ENCODE measurements at places on chromosomes 6 and 20. TPM values are rescaled to one million over a fixed set of nuclear protein-coding genes. Genes with fewer than 3 reads are reported as not detected.

- H3K36me3 ChIP-seq = no peaks in the 10 kb centered on the region
- H3K27me3 ChIP-seq = no peaks in the 10 kb centered on the region
- no peak for DNase-seq
- H3K4me3 ChIP-seq = no peak overlapping the region
- no peak overlapping the region for H3K27ac ChIP-seq
Observed at GRCh38 chr6:14055541-14055940, 62.0 kb upstream of the CD83 start.

DNA sequence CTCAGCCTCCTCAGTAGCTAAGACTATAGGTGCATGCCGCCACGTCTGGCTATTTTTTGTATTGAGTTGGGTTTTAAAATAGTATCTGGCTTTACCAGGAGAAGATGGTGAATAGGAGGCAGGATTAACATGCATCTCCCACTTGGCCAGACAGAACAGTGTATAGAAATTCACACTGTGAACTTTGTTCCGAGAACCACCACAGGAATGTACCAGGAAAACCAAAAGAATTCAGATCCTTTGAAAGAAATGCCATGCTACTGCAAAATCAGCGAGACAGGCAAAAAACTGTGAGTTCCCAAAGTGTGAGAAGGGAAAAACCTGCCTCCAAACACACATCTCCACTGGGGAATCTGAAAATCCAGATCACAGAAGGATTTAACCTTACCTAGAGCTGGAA is 327.6 kb downstream of the NKAIN2 start:
- H3K27ac ChIP-seq = no peak overlapping the region
- no peaks in the 10 kb centered on the region for H3K27me3 ChIP-seq
- no peak overlapping the region for H3K4me3 ChIP-seq
- no peaks in the 10 kb centered on the region for H3K36me3 ChIP-seq
- no peak for DNase-seq

GRCh38 chr6:147941143-147941542 is 401.5 kb upstream of the SASH1 start:
- no peak overlapping the region for H3K4me3 ChIP-seq
- H3K4me1 ChIP-seq = no peaks in the 10 kb centered on the region
- H3K27ac ChIP-seq = no peak overlapping the region
- H3K27me3 ChIP-seq = no peaks in the 10 kb centered on the region

- no peaks in the 10 kb centered on the region for H3K4me1 ChIP-seq
- H3K27ac ChIP-seq = no peak overlapping the region
- no peak overlapping the region for H3K4me3 ChIP-seq
- no peaks in the 10 kb centered on the region for H3K36me3 ChIP-seq
Observed at GRCh38 chr6:169851641-169852503, 100.5 kb downstream of the ERMARD start.

- H3K36me3 ChIP-seq = no peaks in the 10 kb centered on the region
- H3K4me3 ChIP-seq = no peak overlapping the region
- DNase-seq = peak; percentile 66
- H3K4me1 ChIP-seq = peaks cover 32% of the 10 kb centered on the region
- no peaks in the 10 kb centered on the region for H3K27me3 ChIP-seq
Observed at GRCh38 chr20:50872560-50873425, 58.4 kb downstream of the ADNP start.

- no peaks in the 10 kb centered on the region for H3K27me3 ChIP-seq
- no peak overlapping the region for H3K27ac ChIP-seq
- H3K36me3 ChIP-seq = peaks cover 4% of the 10 kb centered on the region
- peaks cover 4% of the 10 kb centered on the region for H3K4me1 ChIP-seq
- H3K4me3 ChIP-seq = no peak overlapping the region
Observed at GRCh38 chr6:52544602-52545405, 32.1 kb downstream of the TRAM2 start.

The MMP24 gene
- total RNA-seq = not detected

The HLA-DRB5 gene
- total RNA-seq = 174 TPM

All from B cell (primary cell).